ENCODE measurements at places on chromosomes 2 and 18.

DNA sequence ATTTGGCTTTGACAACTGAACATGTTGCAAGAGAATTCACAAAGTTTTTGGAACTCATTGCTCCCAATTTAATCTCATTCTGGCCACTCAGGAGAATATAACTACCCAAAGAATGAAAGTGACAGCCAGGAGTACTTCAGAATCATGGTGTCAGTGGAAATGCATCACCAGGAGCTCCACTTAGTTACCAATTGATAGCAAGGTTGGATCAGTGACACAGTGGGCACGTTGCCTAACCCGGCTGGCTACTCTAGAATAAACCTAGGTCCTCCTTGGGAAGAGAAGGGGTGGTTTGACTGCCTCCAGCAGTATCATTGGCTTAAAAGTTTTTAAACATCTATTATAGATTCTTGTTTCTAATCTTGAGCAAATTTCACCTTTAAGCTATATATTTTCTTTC, 40.0 kb upstream of the LRP1B start:
- DNase-seq = no peak

GRCh38 chr2:151251012-151251411, 10.7 kb downstream of the RBM43 start:
- peak; percentile 40 for DNase-seq

GRCh38 chr2:157899125-157899839, 23.2 kb upstream of the ACVR1 start:
- DNase-seq = no peak

- no peak for DNase-seq
These were observed 652 bp downstream of the GPC1 start for GRCh38 chr2:240435948-240436682.

DNA sequence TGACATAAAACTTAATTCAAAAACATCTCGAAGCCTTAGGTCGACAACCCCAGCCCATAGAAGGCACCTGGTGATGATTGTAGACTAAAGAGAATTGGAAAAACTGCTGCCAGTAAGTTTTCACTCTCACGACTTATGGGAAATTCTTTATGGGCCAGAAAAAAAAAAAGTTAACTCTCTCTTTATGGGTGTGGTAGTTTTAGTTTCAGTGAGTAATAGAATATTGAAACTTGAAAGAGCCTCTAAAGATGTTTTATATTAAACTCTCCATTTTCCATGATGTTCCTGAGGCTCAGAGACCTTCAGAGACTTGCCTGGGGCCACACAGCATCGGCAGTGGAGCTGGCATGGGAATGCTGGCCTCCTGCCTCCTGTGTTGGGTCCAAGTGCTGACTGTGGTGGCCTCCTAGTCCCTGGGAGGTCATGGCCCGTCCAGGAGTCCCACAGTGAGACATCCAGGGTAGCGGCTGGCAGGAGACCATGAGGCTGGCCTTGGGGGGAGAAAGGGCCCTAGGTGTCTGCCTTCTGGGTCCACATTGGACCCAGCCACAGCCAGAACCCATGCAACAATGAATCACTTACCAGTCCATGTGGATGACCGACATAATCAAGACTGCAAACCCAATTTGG, 158.9 kb downstream of the SEPTIN10 start:
- no peak for DNase-seq

GRCh38 chr18:12245793-12246135, 8.4 kb upstream of the CIDEA start:
- no peak for DNase-seq

DNA sequence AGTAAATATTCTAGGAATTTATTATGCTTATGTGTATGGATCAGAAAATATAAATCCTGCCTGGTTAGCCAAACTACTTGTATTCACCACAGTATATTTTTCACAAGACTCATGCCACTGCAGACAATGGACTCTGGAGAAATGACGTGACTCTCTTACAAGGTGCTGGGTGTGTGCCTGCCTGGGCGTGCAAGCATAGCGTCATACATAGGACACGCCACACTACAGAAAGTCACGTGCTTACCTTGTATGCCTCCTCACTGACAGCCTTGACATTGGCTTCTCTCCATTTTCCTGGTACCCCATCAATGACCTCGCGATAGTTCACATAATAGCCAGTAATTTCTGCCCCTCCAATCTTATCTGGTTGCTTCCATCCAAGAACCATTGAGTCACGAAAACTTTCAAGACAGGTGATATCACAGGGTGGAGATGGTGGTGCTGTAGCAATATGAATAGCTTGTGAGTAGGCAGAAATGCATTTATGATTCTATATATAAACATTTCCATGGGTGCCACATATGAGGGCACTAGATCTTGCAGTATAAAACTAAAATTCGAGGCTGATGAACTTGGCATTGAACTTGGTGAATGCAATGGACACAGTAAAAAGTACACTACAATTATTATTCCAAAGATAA, 93.2 kb downstream of the MYOM1 start:
- DNase-seq = peak; percentile 76

DNA sequence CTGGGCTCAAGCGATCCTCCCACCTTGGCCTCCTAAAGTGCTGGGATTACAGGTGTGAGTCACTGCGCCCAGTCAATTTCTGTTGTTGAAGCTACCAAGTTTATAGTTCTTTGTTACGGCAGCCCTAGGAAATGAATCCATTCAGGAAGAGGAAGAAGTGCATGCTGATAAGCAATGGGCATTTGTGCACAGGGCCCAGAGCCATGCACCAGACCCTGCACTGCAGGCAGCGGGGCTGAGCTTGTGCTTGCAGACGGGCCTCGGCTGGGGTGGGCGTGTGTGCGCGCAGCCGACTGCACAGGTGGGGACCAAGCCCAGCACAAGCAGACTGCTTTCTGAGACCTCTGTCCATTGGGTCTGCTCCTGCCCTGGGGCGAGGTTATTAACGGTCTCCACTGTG, 144.6 kb downstream of the CABLES1 start:
- no peak for DNase-seq

GRCh38 chr2:5741242-5741641, 49.1 kb downstream of the SOX11 start:
- no peak for DNase-seq

DNA sequence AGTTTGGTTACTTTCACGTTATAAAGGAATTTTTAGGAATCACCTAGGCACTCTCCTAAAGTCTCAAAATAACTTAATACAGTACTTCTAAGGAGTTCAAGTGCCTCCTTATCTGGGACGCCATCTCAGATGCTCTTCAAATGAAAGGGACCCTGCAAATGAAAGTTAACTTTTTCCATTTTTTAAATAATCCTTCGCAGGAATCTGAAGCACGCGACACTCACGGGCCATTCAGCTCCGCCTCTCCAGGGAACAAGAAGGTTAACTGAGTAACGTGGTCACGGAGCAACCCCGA, 537 bp upstream of the ZC3H15 start:
- DNase-seq = no peak

DNA sequence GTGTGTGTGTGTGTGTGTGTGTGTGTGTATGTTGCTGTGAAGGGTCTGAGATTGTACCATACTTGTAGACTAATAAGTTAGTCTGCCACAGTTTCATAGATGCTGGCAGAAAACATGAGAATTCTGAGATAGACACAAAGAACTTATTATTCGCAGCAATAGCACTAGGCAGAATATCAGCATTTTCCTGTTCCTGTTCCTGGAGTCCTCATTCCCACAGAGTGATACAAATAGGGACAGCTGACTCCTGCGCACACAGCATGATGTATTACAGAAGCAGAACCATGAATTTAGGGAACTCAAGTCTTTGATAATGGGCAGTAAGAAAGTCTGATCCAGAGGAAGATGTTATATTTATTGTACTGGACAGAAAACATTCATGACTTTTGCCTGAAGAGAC, 1466.3 kb downstream of the DPP10 start:
- DNase-seq = no peak

DNA sequence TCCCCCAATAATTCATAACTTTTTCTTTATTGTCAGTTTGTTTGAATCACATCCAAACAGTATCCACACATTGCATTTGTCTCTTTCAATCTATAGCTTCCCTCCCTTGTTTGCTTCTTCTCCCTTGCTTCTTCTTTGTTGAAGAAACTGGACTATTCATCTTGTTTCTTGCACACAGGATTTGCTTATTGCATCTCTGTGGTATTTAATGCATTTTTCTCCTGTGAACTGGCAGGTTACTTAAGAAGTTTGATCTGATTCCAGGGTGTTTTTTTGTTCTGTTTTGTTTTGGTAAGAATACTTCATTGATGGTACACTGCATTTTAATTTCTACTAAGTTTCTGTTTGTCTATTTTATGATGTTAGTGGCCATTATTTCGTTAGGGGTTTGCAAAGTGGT, 166.8 kb downstream of the CAMKMT start:
- DNase-seq = peak; percentile 55

DNA sequence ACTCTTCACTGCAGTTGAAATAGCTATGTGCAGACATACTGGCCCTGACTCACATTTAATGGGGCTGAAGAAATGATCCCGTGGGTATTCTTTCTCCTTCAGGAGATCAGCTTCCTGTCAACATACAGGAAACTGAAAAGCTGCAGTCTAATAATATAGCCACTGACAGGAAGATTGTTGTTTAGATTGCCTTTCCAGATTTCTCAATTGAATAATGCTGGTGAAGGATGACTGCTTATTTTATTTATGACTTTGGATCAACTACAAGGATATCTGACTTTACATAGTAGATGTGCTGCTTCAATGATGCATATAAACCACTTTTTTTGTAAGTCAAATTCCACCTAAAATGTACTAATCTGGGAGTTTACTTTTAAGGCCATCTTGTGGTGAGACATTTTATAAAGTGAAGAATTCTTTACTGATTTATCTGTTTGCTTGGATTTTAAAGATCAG, 93.4 kb upstream of the MAP4K3 start:
- DNase-seq = peak; percentile 47

GRCh38 chr18:59340817-59341216, 18.2 kb downstream of the LMAN1 start:
- DNase-seq = no peak

DNA sequence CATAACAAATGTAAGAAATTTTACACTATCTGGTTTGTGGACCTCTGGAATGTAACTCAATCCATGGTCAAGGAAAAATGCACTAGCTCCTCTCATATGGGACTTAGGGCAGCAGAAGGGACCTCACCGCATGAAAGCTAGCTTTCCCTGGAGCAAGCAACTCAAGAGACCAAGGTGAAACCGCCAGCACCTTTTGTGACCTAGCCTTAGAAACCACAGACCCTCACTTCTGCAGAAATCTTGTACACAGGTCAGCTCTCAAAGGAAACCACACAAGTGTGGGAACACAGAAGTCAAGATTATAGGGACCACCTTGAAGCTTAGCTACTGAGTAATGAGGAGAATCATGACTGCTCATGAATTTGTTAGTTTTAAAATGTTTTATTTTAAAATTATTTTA, 222.5 kb downstream of the DLGAP1 start:
- no peak for DNase-seq

DNA sequence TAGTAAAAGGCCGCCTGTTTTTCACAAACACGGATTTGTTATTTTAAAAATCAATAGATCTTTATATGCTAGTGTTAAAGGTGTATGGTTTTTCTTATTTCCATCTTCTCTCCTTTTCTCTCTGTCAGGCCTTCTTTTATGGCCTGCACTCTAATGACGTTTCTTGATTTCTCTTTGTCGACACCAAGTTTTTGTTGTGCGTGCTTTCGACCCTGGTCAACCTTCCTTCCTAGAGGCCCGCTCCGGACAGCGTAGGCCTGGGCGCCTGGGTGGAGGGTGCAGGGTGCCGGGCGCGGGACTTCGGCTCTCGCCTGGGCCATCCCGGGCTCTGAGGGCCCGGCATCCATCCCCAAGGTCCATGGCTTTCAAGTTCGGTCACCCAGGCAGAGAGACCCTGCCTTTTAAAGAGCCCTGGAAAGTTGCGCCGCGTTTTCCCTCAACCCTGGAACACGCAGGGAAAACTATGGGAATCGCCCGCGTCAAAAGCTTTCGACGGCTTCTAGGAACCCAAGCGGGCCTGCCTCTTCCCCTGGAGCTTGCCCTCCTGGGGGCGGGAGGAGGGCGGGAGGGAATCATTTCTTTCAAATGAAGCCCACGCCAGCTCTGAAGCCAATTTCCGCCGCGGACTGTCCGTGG, 4.1 kb upstream of the SATB2 start:
- no peak for DNase-seq

GRCh38 chr2:120907822-120908221, 172.2 kb downstream of the GLI2 start:
- DNase-seq = no peak

GRCh38 chr2:201986463-201986735, 47.3 kb upstream of the FZD7 start:
- peak; percentile 42 for DNase-seq

- DNase-seq = peak; percentile 97
These were observed 111.7 kb upstream of the SCN1A start for GRCh38 chr2:166239548-166239947.

GRCh38 chr2:233100192-233100998, 40.3 kb downstream of the INPP5D start:
- no peak for DNase-seq

GRCh38 chr18:23547846-23548245, 38.5 kb downstream of the NPC1 start:
- peak; percentile 60 for DNase-seq

DNA sequence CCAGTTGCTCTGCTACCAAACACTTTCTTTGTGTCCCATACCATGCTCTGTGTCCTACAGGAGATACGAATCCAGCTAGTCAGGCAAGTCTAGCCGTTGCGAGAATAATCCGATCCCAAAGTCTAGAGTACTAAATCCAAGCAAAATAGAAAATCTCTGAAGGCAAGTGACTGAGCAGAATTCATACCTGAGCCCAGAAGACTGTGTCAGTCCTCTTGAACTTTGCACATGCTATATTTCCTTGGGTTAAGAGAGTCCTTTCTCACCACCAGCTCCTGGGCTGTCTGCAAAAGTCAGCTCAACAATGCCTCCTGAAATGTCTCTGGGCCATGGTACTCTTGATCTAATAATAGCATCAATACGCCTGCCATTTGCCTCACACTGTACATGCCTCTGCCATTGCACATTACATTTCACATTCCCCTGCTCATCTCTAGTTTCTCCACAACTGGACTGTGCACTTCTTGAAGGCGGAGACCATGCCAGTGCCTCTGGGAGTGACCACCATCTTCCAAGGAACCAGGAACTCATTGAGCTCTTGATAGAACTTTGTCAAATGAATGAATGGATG, 265.8 kb upstream of the ID2 start:
- no peak for DNase-seq

DNA sequence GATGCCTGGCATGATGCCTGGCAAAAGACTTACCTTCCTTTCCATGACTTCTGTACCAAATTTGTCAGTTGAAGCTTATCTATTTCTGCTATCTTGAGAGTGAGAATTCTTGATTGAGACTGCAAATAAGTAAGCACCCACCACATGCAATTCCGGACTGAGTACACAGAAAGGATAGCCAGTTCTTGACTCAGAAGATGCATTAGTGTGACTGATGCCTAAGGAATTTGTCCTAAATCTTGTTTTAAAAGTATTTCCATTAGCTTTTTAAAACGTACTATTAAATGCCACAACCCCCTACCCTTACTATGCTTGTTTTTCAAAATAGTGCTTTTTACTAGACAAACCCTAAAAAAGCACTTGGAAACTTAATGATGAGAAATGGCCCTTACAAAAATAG, 545 bp downstream of the MPP4 start:
- DNase-seq = peak; percentile 28
